Activated B cell treated with CpG ODN at 0.5 μM for 24 hours (primary cell): ENCODE measurements at places on chromosomes 5 and 9. TPM values are rescaled to one million over a fixed set of nuclear protein-coding genes. Genes with fewer than 3 reads are reported as not detected.

DNA sequence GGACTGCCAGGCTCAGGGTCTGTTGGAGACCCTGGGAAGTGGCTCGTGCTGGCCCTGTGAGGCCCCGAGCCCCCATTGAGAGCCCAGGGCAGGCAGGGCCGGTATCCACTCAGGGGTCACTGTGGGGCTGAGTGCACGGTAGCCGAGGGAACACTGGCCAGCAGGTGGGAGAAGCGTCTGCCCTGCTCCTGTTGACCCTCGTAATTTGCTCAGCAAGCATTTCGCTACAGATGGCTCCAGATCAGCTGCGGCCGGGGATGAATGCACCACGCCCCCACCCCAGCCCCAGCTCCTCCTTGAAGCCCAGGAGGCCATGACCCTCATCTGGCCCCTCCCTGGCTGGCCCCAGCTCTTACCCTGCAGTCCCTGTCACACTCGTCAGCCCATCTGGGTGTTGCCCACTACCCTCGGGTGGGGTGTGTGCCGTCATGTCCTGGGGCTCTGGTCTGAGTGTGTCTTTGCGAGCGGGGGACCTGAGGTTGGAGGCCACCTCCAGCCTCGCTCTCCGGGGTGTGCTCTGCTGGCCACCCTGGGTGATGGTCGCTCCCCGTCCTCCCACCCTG is 6.1 kb upstream of the NRARP start:
- no peak for DNase-seq

GRCh38 chr9:10614196-10614800 is 1.5 kb upstream of the PTPRD start:
- no peak for DNase-seq

Gene SMIM3
- total RNA-seq: 0.22 TPM in 1 of 2 replicates, not detected in the other

DNA sequence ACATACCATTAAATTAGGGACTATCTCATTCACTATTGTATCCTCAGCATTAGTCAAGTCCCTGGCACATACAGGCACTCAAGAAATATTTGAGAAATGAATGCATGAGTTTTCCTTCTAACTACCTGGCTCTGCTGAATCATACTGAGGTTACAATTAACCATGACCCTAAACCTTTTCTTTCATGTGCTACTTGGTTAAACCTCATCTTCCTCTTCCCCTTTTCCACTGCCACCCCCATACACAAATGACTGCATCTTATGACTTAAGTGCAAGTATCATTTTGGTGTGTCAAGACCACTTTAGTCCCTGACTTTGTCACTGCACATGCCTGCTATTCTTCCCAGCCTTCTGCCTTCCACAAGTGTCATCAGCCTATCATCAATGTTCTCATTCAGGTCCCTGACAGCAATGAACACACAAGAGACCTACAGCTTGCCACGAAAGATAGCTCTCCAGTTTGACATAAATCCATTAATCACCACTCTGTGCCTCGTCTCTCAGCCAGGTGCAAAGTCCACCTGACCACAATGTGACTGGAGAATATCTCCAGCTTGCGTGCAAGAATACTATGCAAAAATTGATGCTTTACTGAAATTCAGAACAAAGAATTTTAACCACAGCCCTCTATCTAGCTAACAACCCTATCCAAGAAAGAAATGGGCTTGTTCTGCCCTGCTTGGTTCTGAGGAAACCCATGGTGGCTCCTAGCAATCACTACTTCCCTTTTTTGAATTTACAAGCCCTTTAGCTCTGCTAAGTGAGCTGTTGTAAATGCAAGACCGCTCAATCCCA is 74.5 kb downstream of the MAPKAP1 start:
- no peak for DNase-seq

- no peak for DNase-seq
Measured at GRCh38 chr9:92589923-92590322, 54.1 kb upstream of the ECM2 start.

- DNase-seq: no peak
Measured at GRCh38 chr5:132500244-132500930, 9.8 kb upstream of the IRF1 start.

DNA sequence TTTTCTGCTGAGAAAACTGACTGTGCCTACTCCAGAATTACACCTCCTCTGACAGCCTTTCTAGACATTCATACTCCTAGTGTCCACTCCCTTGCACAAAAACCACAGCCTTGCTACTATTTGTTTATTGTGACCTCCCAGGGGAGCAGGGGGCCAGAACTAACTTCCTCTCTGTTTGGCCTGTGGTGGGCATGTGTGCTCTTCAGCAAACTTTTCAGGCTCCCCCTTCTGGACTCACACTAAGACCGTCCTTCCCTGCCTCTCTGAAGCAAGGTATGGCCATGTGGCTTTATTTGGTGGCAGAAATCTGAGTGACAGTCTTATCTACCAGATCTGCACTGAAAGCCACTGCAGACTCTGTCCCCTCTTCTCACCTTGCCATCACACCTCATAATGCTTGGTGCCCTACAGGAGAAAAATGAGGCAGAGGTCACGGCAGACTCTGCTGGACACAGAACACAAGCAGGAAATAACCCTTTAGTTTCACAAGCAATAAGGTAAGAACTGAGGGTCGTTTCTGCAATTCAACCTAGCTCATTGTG is 28.2 kb downstream of the LIFR start:
- no peak for DNase-seq

- DNase-seq: no peak
Measured at GRCh38 chr5:35920890-35921289, 17.5 kb downstream of the CAPSL start.

Gene LNPEP
- 88.8 and 96.5 TPM in 2 replicates for total RNA-seq

DNA sequence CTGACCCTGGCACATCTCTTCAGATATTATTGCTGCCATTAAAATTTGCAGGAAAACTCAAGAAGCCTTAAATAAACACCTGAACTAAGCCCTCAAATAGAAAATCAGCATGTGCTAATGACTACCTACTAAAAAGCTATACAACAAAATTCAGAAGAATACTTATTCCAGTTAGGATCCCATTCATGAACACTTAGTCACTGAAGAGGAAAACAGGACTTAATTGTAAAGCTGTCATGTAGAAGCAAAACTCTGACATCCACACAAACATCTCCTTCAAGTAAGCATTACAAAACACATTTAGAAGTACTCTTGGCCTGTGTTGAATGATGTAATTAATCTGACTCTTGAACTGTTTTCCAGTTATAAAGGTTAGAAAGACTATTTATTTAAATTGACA is 19.9 kb downstream of the ELL2 start:
- no peak for DNase-seq
